ENCODE measurements at places on chromosomes 12 and 14.

GRCh38 chr12:54721312-54721711, 73.1 kb upstream of the DCD start:
- DNase-seq: no peak

- DNase-seq: no peak
Observed at GRCh38 chr12:49984476-49985359, 12.0 kb downstream of the AQP6 start.

DNA sequence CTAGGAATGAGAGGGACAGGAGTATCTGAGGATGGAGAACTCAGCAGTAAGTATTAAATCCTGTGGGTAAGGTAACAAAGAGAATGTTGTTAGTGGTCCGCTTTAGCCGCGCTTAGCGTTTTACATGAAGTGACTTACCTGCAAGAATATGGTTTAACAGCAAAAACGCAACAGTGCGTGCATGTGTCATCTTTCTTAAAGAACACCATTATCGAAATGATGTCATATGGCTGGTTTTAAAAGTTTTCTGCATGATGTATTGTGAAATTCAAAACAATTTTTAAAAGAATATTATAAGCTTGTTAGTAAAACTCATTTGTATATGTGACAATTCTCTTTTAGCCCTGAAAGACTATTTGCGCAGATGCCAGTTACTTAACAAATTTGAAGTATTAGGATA, 1.7 kb downstream of the LEMD3 start:
- no peak for DNase-seq

DNA sequence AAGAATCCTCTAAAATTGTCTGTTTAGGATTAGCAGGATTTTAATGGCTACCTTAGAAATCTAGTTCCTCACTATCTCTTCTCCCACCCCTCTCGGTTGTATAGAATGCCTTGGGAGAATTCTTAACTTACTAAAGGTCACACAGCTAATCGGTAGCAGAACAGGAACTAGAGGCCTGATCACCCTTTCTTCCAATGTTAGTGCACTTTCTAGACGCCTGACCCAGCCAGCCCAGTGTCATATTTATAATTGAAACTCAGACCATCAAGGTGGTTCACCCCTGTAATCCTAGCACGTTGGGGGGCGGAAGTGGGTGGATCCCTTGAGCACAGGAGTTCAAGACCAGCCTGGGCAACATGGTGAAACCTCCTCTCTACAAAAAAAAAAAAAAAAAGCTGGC, 1.7 kb downstream of the TIGAR start:
- DNase-seq: no peak

- no peak for DNase-seq
Observed at GRCh38 chr12:109455706-109456105, 21.4 kb downstream of the KCTD10 start.

- DNase-seq: peak; percentile 70
Observed at GRCh38 chr14:25132732-25133422, 82.9 kb upstream of the STXBP6 start.

DNA sequence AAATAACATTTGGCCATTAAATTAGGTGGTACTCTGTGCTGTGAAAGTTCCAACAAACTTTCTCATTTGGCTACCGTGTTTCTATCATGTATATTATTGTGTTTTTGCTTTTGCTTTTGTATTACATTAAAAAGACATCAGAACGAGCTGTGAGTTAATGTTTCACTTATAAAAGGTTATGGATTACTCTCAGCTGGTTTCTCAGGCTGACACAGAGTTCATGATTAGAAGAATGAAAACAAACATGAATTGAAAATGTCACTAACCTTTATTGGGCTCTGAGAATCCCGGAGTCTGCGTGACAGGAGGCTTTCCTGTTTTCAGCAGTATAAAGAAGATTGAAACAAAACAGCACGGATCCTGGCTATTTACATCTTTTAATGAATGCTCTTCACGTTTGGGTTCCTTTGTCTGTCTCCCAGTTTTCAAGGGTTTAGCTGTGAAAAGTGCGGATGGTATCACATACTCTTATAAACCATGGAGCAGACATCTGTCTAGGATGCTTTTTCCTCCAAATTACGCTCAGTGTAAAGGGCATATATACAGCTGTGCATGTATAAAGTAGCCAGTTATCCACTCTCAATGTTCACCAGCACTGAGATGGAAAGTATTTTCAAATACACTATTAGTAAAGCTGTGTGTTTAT, 153.6 kb downstream of the PTCSC3 start:
- no peak for DNase-seq
